ENCODE measurements at places on chromosomes 12 and 14. TPM values are rescaled to one million over a fixed set of nuclear protein-coding genes. Genes with fewer than 3 reads are reported as not detected.

Gene ERP27
- not detected for total RNA-seq

Gene KIF26A
- under 0.01 TPM for total RNA-seq

Gene DHH
- total RNA-seq: not detected

Gene VASH1
- 3.9 TPM for total RNA-seq

Gene PRKD1
- 11.3 TPM for total RNA-seq

Gene TAS2R10
- total RNA-seq: 0.86 TPM

Gene DACT1
- total RNA-seq: 35.8 TPM

Gene CLEC2A
- not detected for total RNA-seq

Gene PRDM4
- 28.9 TPM for total RNA-seq

Gene HEATR5A
- 45.1 TPM for total RNA-seq

Gene ANKRD33
- total RNA-seq: not detected

Gene REM2
- under 0.01 TPM for total RNA-seq

Gene NDRG2
- not detected for total RNA-seq

Gene OAS2
- 5.6 TPM for total RNA-seq

DNA sequence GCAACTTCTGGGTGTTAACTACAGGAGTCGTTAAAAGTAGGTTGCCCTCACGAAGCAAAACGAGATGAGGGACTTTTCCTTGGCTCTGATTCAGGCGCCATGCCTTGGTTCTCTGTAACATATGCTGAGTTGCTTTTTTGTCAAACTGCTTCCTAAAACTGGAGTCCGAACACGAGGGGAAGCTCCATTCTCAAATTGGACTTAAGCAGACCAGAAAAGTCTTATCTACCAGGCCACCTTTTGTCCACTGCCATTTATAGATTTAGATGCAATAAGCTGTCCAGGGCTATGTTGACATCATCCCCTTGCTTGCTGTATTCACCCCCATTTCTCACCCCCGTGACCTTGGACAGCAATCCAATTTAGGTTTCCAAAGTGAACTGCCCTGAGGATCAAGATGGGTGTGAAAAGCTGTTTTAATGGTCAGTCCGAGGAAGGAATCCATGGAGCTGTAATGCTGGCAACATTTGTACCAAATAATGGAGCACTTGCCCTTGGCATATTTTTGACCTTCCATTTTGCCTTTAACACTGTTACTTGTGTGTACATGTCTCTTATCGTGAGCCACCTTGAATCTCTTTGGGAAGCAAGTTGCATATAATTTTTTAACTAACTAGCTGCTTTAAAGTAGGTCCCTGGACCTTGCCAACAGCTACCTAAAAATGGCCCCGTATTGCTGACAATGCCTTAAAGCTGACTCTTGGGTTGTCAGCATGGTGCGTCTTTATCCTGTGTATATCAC, 298.1 kb downstream of the EGLN3 start:
- DNase-seq: no peak

DNA sequence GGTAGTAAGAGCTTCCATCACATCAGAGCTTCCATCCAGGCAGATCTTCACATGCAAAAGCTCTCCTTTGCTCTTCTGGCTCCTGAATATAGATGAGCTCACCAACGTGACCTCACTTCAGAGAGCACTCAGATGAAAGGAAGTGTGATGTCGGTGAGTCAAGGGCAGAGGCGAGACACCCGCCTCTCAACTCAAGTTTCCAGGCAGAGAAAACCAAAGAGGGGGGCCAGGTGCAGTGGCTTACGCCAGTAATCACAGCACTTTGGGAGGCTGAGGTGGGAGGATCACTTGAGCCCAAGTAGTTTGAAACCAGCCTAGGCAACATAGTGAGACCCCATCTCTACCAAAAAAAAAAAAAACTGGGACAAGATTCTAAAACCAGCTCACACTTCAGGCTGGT, 126.9 kb downstream of the DUSP6 start:
- no peak for DNase-seq

- no peak for DNase-seq
Observed at GRCh38 chr12:49219417-49220026, 30.6 kb upstream of the TUBA1A start.

GRCh38 chr12:104953323-104953722, 4.8 kb downstream of the SLC41A2 start:
- no peak for DNase-seq

DNA sequence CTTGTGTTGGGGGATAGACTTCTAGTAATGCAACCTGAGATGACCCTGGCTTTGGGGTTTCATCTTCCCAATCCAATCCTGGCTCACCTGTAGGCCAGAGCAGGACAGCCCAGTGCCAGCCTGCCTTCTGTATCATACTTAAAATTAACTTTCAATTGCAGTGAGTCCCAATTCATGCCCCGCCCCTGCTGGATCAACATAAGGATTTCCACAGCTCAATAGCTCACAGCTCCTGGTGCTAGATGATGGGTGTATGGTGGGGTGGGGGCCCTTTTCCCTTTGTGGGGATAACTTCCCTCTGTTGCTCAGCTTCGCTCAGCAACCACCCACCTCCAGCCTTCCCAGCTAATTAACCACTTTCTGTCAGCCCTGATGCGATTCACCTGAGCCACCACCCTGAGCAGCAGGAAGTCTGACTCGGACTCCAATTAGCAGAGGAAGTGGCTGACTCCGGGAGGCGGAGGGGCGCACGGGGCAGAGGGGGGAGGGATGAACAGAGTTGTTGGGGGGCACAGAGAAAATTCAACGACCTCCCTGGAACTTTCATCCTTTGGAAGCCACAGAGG, 24.3 kb upstream of the CHGA start:
- DNase-seq: no peak

DNA sequence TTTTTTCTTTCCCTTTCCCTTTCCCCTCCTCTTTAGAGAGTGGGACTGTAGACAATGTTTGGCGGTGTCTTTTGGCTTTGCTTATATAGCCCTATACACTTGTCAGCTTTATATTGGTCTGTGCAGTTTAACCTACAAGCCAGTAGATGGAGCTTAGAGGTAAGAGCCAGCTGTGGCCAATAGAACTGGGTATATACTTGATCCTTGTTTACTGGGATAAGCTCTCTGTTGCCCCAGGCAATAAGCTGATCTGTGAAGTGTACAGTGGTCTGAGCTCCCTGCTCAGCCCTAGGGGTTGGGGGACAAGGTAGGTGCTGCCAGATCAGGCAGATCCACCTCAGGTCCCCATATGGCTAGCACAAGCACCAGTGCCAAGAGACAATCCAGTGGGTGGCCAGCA, 434.1 kb downstream of the NOVA1 start:
- peak; percentile 28 for DNase-seq

- no peak for DNase-seq
Observed at GRCh38 chr14:97293659-97294058, 496.5 kb downstream of the VRK1 start.

GRCh38 chr12:16238661-16239060, 38.8 kb downstream of the SLC15A5 start:
- DNase-seq: peak; percentile 18

DNA sequence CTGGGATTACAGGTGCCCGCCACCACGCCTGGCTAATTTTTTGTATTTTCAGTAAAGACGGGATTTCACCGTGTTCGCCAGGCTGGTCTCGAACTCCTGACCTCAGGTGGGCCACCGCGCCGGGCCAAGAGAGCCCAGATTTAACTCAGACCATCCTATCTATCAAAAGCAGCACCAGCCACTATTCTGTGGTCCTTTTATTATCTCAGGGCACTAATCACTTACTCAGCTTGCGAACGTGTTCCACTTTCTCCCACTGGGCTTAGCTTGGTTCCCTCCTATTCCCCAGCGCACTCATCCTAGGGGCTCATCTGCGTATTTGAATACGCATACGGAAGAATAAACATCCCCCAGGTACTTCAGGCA, 16.2 kb upstream of the AACS start:
- DNase-seq: no peak

DNA sequence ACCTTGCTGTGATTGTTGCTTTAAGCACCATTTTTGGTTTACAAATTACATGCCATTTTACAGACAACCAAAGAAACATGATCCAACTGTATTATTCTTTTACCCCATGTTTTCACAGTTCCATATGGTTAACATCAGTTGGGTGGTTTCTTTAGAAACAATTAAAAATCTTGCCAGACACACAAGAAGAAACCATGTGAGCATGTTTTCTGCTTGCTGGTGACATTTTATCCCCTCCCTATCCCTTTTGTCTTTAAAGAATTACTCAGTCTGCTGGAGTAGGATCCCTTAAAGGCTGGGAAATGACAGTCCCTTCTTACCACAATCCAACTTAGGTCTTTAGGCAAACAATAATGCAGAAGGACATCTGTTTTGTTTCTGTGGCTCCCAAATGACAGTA, 121.8 kb upstream of the PLXNC1 start:
- no peak for DNase-seq

DNA sequence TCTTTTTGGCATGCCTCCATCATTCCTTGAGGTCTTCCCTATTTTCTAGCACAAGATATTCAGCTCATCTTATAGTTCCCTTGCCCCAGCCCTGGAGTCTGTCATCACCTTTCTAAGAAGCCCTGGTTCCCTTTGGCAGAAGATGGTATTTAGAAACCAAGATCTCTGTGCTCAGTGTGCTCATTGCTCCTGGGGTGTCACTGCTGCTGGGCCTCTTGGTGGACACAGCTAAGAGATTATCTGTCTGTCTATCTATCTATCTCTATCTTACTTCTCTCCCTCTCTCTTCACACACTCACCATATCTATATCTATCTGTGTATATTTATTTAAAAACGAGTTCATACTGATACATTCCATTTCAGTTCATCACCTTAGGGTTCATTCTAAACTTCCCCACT, 67.2 kb downstream of the DAO start:
- no peak for DNase-seq

DNA sequence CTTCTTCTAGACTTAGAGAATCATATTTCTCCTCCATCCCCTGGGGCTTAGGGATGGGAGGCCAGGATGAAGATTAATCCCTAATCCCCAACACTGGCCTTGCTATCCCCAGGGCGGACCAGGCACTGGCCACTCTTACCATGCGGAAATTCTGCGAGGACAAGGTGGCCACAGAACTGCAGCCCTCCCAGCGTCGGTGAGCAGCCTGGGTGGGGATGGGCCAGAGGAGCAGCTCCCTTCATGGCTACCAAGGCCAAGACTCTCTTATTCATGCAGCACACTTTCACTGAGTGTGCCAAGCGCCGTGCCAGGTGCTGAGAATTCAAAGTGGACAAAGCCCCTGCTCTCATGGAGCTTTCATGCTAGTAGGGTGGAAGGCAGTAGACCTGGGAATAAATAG, 7.0 kb downstream of the TNS2 start:
- no peak for DNase-seq

DNA sequence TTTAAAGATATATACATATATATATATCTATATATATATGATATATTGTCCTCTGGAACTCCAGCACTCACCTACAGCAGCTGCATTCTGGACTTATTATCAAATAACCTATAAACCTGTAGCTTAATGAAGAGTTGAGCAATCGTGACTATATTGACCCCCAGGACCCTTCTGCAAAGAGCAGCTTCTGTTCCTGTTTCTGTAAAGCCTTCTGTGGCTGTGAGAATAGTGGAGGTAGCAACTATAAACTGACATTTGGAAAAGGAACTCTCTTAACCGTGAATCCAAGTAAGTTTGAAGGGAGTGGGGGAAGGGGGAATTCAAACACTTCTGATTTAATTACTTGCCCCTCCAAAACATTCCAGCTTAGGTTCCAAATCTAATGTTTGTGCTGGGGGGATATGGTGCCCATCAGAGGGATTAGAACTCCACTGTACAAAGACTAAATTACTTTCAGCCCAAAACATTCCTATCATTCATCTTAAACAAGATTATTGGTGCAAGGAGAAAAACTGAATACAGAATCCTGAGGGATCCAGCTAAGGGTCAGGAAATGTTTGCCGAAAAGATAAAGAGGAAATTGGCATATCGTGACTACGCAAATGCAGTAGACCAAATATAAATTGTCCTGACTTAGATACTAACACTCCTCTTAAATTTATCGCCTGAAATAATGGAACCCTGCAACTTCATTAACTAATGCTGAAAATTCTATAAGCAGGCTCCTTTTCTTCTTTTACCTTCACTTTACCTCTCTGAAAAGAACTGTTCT, 106.1 kb downstream of the DAD1 start:
- DNase-seq: no peak

GRCh38 chr12:46184798-46185595, 83.8 kb downstream of the SLC38A1 start:
- DNase-seq: no peak

- peak; percentile 57 for DNase-seq
Observed at GRCh38 chr12:93638954-93639353, 38.2 kb upstream of the CRADD start.

- DNase-seq: peak; percentile 33
Observed at GRCh38 chr12:106304001-106304421, 1.5 kb downstream of the TCP11L2 start.

- DNase-seq: peak; percentile 33
Observed at GRCh38 chr12:26863515-26863914, 30.5 kb upstream of the ITPR2 start.

- no peak for DNase-seq
Observed at GRCh38 chr12:12745576-12746211, 28.5 kb downstream of the CDKN1B start.

DNA sequence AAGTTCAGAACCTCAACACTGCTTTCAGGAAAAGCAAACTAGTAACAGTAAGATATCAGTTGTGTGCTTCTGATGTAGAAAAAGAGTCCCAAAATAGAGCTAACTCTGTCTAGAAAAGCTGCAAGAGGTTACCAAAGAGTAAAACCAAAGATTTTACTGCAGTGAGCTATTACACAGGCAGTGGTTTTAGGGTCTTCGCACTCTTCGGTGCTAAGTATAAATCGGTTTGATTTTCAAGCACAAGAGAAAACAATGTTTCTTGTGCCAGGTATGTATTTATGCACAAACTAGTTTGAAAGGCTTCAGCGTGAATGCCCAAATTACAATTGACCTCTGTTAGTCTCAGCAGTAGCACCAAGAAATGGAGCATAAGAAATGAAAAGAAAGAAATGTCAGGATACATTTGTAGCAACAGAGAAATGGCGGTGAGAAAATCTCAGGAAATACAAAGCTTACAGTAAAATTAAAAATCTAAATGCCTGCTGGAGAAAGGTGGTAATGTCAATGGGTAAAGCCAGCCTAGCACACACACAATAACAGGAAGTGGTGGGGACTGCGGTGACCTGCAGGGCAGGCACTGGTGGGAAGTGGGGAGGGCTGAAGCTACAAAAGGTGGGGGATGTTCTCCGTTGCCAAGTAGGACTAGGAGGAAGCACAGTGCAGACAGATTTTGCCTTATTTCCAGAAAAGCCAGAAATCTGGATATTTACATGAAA, 18.0 kb upstream of the DYRK2 start:
- DNase-seq: no peak

DNA sequence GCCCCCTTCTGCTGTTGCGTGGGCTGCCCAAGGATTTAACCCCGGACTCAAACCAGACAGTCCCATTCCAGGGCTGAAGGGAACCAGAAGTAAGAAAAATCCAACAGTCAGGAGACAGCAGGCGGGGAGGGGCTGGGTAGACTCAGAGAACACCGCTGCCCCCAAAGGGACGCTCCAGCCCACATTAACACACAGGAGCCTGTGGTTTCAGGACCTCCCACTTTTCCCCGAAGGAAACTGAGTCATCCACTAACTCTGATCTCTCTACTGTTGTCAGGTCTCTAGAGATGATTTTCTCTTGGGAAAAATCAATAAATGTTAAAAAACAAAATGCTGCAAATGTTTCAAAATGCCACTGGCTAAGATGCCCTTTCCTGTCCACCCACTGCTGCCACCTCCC, 41.6 kb downstream of the FBXO21 start:
- DNase-seq: no peak
